ENCODE measurements at places on chromosomes 7 and 10.

- no peak for DNase-seq
Observed at GRCh38 chr10:98778277-98778759, 331.6 kb upstream of the HPS1 start.

DNA sequence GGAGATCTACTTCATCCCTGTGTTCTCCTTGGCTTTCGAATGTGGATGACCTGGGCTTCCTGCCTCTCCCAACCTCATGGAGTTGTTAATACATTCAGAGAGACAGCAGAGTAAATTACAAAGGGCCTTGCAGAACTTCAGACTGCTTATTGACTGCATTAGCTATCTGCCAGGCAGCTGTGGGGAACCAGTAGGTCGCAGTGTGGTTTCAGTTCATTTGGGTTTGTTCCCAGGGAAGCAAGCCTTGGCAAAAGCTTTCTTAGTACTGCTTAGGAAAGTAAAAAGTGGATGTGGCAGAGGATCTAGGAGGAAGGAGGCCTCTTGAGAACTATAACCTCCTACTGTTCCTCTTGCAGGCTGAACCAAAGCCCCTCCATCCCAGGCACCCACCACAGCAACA, 9.2 kb downstream of the NPFFR1 start:
- no peak for DNase-seq

DNA sequence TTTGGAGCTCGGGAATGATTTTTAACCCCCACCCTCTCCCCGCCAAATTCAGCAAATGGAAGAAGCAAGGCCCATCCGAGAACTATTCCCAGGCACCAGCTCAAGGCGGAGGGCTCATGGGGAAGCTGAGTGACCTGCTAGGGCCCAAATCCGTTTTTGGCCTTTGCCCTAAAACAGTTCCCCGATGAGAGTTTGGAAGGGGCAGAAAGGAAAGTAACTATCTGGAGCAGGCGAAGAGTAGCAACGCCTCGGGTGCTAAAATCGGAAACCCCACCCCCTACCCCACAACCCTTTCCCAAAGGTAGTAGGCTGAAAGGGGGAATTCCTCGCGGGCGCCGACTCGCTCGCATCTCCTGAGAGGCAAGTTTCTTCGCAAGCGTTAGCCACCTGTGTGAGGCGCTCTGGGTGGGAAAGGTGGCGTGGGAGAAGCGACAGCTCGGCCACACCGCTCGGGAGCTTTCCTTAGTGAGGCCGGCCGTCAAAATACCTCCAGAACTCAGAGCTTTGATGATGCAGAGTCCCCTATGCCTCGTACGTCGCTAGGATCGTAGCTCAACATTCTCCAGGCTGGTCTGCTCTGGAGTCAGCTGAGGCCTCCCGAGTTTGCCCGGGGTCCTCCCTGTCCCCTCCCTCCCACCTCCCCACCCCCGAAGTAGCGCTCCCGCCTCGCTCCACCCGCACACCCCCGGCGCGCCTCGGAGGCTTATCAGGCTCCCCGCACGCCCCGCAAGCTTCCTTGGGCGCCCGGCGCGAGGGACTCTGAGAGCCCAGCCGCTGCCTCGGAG, 642 bp upstream of the PRKG1 start:
- no peak for DNase-seq

- no peak for DNase-seq
Observed at GRCh38 chr7:124800386-124800785, 34.8 kb upstream of the GPR37 start.

DNA sequence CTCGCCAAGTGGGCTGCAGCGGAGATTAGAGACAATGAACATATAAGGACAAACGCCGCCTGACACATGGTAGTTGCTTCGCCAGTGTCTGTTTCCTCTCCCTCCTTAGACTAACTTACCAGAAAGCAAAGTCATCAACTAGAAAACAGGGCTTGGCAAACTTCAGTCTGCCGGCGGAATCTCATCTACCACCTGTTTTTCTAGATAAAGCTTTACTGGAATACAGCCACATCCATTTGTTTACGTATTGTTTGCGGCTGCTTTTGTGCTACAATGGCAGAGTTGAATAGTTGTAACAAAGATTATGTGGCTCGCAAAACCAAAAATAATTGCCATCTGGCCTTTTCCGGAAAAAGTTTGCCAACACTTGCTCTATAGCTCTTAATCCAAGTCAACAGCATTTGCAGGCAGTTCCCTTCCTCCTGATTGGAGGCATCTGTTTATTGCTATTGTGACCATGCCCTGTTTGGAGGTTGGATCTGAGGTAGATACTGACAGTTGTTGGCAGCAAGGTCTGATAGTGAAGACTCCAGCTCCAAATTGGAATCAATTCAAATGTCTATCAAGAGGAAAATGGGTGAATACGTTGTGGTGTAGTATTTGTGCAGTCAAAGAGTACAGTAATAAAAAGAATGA, 260.6 kb downstream of the POU6F2 start:
- no peak for DNase-seq

- peak; percentile 53 for DNase-seq
Observed at GRCh38 chr7:134632937-134633540, 13.6 kb upstream of the BPGM start.

DNA sequence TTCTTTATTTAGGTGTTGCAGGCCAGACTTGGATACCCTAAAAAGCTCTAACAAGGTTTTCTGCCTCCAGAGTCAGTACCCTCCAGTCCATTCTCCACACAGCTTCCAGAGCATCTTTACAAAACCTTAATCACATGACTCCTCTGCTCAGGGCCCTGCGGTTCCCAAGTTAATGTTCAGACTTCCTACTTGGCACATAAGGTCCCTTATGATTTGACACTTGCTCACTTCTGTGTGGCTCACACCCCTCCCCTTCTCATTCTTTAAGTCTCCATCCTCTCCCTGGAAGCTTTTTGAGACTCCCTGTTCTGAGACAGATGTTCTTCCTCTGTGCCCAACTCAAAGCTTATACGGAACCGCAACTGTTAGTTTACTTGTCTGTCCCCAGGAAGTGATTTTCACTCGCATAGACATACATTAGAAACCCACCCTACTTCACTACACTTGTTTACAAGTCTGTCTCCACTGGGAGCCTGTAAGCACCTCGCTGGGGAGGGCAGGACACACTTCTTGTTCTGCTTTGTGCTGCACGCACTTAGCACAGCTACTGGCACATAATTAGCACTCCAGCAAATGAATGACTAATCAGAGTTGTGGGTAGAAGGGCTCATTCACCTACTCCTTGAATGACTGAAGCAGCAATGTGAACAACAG, 154.3 kb upstream of the LAMB4 start:
- no peak for DNase-seq

Data from CD4-positive, alpha-beta T cell treated with Interleukin-6 at 100 ng/mL for 8 hours (primary cell).